ENCODE measurements at places on chromosomes 5 and 9.

GRCh38 chr5:112097768-112098167, 321.3 kb downstream of the EPB41L4A start:
- no peak for DNase-seq

- DNase-seq: no peak
These were observed 15.4 kb downstream of the AGXT2 start for GRCh38 chr5:35032356-35032755.

DNA sequence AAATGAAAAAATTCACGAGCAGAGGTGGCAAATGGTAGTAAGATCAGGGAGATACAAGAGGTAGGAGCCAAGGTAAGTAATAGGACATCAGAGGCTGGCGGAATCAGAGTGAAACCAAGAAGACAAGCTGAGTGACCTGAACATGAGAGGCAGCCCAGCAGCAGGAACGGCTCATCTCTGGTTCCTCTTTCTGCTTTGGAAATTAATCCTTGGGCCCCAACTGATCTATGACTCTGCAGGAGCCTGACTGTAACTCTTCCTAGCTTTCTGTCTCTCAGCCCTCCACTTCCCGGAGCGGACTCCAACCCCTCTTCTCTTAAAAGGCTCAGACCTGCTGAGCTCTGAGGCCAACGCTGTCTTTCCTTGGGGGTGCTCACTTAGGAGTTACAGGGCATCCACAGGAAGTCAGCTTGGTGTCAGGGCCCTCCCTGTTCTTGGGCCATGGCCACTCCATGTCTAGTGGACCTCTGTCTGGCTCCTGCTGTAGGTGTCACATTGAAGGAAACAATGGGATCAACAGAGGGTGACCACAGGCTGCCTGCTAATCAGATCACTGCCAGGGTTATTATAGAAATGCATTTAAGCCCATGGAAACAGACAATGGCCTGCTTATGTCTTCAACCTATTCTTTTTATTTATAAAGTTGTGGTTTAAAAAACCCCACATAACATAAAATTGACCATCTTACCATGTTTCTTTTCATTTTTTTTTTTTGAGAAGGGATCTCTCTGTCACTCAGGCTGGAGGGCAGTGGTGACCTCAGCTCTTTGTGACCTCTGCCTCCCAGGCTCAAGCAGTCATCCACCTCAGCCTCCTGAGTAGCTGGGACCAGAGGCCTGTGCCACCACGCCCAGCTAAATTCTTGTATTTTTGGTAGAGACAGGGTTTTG, 22.5 kb upstream of the SHB start:
- DNase-seq: no peak

GRCh38 chr5:172644711-172645110, 3.6 kb downstream of the NEURL1B start:
- DNase-seq: no peak

- DNase-seq: no peak
These were observed 46.0 kb downstream of the CNOT6 start for GRCh38 chr5:180540050-180540694.
